GM12891 (cell line): ENCODE measurements at places on chromosomes 4 and X.

DNA sequence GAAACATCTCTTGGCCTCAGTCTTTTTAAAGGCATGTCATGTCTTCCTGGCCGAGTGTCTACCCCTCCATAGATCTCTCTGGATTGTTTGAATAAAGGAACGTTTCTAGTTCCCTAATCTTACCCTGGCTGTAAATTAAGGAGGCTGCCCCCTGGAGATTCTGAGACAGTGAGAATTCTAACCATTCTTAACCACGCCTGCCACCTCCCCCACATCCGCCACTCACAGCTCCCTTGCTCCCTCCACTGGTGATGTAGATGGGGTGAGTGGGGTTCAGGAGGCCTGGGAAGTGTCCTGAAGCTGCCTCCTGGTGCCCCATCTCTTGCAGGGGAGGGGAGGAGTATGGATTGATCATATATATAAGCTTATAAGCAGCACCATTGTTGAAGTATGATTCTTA lies 48.0 kb upstream of the TRIM2 start:
- DNase-seq, result no peak

GRCh38 chrX:112470551-112470950 lies 209.2 kb downstream of the LHFPL1 start:
- DNase-seq, result no peak

- no peak for DNase-seq
Measured at GRCh38 chr4:183571350-183571941, 66.6 kb downstream of the ING2 start.

DNA sequence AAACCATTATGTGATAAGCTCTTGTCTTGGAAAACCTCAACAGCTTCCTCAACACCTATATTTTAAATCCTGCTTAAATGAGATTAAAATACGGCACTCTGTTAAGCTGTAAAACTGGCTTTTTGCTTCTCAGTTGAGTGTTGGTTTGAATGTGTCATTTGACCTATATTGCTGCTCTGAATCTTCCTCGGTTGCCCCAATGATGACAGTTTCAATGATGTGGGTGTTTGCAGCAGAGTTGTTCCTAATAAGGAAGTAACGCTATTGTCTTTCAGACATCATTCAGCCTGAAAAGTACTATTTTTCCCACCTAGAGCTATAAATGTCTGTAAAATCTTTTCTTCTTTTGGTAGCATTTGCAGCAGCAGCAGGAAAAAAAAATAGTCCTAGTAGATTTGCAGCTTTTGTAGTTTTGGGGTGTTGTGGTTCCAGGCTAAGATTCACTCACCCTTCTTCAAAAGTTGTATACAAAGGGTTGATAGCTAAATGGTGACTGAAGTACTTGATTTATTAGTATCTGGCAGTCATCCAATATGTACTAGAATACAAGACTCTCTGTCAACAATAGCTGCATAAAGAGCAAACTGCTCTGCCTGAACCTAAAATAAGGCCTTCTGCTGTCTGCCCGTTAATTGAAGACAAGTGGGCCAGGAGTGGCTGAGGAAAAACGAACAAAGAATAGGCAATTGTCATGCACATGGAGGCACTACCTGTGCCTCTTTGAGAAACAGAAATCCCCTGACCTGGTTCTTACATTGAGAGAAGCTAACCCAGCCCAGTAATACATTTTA lies 333.1 kb downstream of the IL1RAPL1 start:
- DNase-seq, result no peak

GRCh38 chr4:74794382-74795010 lies at the start of gene BTC:
Gene BTC (minus strand): TSS chr4:74794523. CDS start chr4:74794325, 198 bp downstream.
- DNase-seq, result no peak

DNA sequence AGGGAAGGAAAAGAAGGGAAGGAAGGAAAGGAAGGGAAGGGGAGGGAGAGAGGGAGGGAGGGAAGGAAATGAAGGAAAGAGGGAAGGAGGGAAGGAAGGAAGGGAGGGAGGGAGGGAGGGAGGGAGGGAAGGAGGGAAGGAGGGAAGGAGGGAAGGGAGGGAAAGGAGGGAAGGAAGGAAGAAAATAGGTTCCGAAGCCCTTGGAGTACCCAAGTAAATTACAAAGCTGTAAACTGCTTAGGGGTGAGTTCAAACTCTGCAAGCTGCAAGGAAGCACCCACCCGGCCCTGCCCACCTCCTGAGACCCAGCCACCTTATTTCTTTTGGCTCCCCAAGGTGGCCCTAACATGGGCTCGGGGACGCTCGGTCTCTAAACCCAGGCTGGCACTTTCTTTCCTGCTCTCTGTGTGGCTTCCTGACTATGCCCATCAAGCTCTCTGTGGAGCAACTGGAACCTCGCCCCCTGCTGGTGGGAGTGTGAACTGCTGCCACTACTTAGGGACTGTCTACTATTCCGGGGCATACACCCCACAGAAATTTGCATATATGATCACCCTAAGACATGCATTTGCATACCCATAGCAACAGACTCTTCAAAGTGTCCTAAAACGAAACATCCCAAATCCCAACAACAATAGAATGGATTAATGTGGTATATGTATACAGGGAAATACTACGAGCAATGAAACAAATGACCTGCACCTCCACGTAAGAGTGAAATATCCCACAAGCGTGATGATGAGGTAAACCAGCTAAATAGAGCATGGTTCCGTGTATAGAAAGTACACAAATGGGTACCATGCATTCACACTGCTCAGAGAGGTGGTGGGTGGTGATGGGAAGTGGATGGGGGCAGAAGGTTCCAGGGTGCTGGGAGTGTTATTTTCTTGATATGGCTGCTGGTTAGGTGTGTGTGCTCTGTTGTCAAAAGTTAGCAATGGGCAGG lies 151.7 kb upstream of the TBL1X start:
- DNase-seq, result peak; percentile 13

GRCh38 chr4:185238750-185239149 lies 29.4 kb downstream of the SNX25 start:
- no peak for DNase-seq

GRCh38 chr4:96035727-96036126 lies 195.8 kb downstream of the PDHA2 start:
- DNase-seq, result no peak

DNA sequence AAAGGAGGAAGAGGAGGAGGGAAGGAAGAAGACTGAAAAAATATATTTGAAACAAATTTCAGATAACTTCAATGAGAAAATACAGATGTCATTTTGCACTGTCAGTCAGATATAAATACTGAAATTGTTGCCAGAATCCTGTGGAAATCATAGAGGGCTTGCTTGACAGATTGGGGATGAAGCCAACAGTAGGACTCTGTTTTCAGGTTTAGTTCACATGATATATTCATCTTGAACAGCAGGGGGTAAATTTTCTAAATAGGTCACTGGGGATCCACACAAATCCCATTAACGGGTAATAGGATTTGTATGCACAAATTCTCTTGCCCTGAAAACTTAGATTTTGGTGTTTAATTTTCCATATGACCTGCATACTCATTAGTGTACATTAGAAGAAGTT lies 103.3 kb upstream of the PCDH18 start:
- no peak for DNase-seq

GRCh38 chr4:9859810-9860209 lies 78.4 kb downstream of the DRD5 start:
- no peak for DNase-seq
